Right lung (tissue), 10 donors: ENCODE measurements at places on chromosomes 6 and 20. TPM values are rescaled to one million over a fixed set of nuclear protein-coding genes. Genes with fewer than 3 reads are reported as not detected.

- DNase-seq = peak; percentile 16
Measured at GRCh38 chr6:54716877-54717276, 129.7 kb upstream of the FAM83B start.

DNA sequence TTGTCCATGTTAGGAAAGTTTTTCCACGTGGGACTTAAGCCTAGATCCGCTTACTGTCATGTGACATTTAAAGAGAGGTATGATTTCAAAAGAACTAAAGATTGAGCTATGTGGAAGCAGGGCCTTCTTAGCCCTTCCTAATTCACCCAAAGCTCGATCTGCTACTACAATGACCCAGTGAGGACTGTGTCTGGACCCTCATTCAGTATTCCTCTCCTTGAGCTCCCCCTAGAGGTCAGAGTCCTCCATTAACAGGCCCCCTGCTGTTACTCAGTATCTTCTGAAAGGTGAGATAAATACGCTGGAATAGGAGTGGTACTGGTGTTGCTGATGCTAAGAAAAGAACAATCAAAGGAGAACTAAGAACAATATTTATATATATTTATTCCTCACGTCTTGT lies 414.0 kb downstream of the GJA1 start:
- DNase-seq = peak; percentile 48

Gene FOXQ1
- polyA plus RNA-seq = 3.6 TPM

- DNase-seq = no peak
Measured at GRCh38 chr6:116568111-116568510, 3.2 kb upstream of the RWDD1 start.

Gene GGTLC1
- polyA plus RNA-seq = 2.0 TPM

DNA sequence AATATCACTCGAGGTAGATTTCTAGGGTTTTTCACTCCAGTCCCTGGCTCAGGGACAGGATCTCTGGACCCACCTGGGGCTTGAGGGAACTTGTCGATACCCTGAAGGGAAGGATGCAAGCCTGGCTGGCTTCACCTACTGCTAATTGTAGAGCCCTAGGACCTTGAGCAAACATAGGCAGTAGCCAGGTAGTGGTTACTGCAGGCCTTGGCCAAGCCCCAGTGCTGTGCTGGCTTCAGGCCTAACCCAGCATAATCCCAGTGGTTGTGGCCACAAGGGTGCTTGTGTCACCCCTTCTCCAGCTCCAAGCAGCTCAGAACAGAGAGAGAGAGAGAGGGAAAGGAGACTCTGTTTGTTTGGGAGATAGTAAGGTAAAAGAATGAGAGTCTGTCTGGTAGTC lies 5.8 kb upstream of the MCM9 start:
- no peak for DNase-seq

Gene APOM
- polyA plus RNA-seq = 6.4 TPM

Gene MED23
- polyA plus RNA-seq = 37.0 TPM

Gene ZNF165
- 3.3 TPM for polyA plus RNA-seq

Gene OPN5
- not detected for polyA plus RNA-seq

Gene SIRPB1
- polyA plus RNA-seq = 1.6 TPM

GRCh38 chr6:10421158-10421920 lies 6.5 kb upstream of the TFAP2A start:
- DNase-seq = no peak

DNA sequence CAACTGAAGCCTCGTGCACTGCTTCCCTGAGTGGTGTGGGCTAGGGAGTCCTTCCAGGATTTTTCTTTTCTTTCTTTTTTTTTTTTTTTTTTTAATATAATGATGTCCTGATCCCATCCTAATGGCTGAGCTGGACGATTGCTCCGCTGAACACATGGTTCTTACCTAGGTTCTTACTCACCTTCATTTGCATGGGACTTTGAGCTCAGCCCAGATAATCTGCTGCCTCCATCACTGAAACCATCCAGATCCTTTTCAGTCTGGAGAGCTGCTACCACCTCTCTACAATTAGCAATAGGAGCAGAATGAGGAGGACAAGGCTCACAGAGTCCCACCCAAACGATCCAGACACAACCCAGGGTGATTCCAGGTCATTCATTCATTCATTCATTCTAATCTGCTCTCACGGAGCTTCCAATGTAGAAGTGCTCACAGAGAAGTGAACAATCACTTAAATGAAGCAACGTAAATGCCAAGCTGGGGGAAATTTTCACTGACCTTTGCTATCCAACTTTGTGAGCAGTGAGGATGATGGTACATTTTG lies 246.3 kb upstream of the RREB1 start:
- DNase-seq = no peak

Gene FERMT1
- 4.3 TPM for polyA plus RNA-seq

GRCh38 chr20:54078296-54078984 lies 8.0 kb upstream of the BCAS1 start:
- DNase-seq = no peak

- DNase-seq = no peak
Measured at GRCh38 chr6:75935473-75935793, 137.0 kb downstream of the IMPG1 start.

GRCh38 chr20:34066476-34067090 lies 45.5 kb downstream of the EIF2S2 start:
- no peak for DNase-seq

DNA sequence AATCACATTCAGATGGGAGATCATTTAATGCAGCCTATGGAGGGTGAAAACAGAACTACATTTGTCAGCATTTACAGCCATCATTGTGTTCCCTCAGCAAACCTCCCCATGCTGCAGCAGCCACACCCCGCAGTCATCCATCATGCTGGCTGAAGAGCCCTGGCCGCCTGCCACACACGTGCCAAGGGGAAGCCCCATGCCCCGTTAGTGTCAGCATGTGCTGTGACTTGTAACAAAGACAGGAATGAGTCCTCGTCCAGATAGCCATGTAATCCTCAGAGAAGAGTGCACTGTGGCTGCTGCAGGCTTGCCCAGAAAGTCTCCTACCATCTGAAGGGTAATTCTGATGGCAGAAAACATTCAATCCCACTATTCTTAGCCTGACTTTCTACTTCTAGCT lies 1097.8 kb downstream of the KIF16B start:
- DNase-seq = peak; percentile 5

- peak; percentile 42 for DNase-seq
Measured at GRCh38 chr6:22613695-22614094, 44.3 kb downstream of the HDGFL1 start.

Gene CAGE1
- polyA plus RNA-seq = not detected

- DNase-seq = no peak
Measured at GRCh38 chr6:132902901-132903300, 88.5 kb downstream of the RPS12 start.

- no peak for DNase-seq
Measured at GRCh38 chr20:35523298-35523888, 6.1 kb downstream of the C20orf173 start.
